Kidney (tissue), 22 donors: ENCODE measurements at places on chromosomes 6 and 20. TPM values are rescaled to one million over a fixed set of nuclear protein-coding genes. Genes with fewer than 3 reads are reported as not detected.

DNA sequence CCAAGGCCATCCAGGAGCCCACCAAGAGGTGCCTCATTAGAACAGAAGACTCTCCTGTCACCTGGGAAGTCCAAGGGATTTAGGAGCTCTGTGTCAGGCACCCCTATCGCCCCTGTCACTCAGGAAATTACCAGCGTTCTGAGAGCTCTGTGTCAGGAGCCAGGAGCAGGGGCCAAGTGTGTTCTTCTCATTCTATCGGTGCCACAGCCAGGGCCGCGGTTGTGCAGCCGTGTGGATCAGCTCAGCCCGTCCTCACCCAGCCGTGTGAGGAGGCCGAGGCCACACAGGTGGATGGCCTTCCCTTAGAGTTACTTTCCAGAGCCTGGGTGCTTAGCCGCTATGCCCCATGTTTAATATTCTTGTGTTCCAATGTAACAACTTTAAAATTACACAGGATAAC lies 9.8 kb downstream of the MTG2 start:
- H3K27me3 ChIP-seq = no peaks in the 10 kb centered on the region
- H3K36me3 ChIP-seq = peaks cover 2% of the 10 kb centered on the region
- H3K4me3 ChIP-seq = no peak overlapping the region
- H3K4me1 ChIP-seq = no peaks in the 10 kb centered on the region

GRCh38 chr20:58239216-58239615 lies 10.8 kb upstream of the ANKRD60 start:
- no peak overlapping the region for H3K4me3 ChIP-seq
- no peak for DNase-seq
- no peaks in the 10 kb centered on the region for H3K27me3 ChIP-seq
- no peak overlapping the region for H3K27ac ChIP-seq
- H3K36me3 ChIP-seq = peaks cover 8% of the 10 kb centered on the region
- H3K4me1 ChIP-seq = peaks cover 3% of the 10 kb centered on the region

DNA sequence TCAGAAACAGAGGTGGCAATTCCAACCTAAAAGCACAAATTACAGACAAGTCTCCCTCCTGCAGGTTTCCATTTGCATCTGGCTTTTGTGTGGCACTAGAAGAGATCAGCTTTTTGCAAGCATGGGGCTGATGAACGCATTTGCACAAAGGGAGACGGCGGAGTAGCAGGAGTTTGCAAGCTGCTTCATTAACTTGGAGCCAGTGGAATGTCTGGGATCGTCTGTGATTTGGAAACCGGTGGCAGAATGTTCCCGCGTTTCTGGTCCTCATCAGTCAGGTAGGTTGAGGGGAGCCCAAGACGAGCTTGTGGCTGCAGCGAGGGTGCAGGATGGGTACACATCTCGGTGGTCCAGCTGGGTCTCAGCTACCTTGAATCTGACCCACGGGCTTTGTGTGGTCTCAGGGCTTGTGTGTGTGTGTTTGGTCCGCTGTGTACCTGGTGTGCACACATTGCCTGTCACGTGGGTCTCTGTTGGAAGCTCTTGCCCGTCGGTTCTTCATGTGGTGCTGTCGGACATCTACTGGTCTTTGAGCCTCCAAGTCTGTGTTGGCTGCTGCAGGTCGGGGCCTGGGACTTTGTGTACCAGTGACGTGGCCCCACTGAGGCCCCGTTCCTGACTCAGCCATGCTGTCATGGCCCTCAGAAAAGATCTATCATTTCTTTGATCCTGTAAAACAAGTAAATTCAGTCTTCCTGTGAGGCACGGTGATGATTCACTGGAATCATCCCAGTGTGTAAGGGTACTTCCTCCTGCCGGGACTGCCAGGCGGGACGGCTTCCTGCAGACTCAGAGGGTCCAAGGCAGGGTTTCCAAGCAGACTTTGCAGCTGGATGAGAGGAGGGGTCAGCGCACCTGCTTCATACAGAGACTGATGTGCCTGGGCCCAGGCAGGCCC lies 12.4 kb upstream of the MYT1 start:
- H3K27me3 ChIP-seq = no peaks in the 10 kb centered on the region
- H3K4me1 ChIP-seq = no peaks in the 10 kb centered on the region
- no peak for DNase-seq
- no peak overlapping the region for H3K4me3 ChIP-seq
- H3K36me3 ChIP-seq = no peaks in the 10 kb centered on the region

GRCh38 chr6:115971785-115972184 lies 88.9 kb downstream of the FRK start:
- H3K27me3 ChIP-seq = no peaks in the 10 kb centered on the region
- no peak overlapping the region for H3K4me3 ChIP-seq
- no peaks in the 10 kb centered on the region for H3K4me1 ChIP-seq
- peaks cover 3% of the 10 kb centered on the region for H3K36me3 ChIP-seq
- H3K27ac ChIP-seq = no peak overlapping the region

- H3K36me3 ChIP-seq = no peaks in the 10 kb centered on the region
- H3K4me1 ChIP-seq = peaks cover 7% of the 10 kb centered on the region
- H3K27ac ChIP-seq = no peak overlapping the region
- H3K4me3 ChIP-seq = no peak overlapping the region
- H3K27me3 ChIP-seq = no peaks in the 10 kb centered on the region
- peak; percentile 47 for DNase-seq
Observed at GRCh38 chr6:161413355-161413771, 139.5 kb upstream of the AGPAT4 start.

Gene MYB
- not detected for polyA plus RNA-seq

DNA sequence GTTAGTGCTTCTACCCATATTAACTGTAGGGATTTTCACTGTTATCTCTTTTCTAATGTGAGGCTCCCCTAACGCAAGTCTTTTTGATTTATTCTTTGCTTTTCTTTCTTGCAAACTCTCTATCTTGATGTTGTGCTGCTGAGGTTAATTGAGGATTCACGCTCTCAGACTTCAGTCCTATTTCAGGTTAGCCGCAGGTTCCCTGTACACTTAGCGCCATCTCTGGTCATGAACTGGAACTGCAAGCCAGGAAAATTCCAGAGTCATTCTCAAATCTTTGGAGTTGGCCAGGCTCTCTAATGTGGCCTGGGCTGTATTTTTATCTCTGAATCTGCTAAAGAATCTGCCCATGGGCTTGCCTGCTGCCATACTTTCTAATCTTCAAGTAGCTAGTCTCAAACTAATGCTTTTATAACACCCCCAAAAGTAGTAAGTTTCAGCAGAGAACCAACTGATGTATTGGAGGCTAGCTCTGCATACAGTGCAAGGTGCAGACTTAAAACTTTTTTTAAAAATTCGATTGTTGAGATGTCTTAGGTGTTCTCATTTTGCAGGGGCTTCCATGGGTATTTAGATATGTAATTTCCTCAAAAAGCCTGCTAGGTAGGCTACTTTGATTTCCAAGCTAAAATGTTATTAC lies 91.1 kb upstream of the OPRM1 start:
- no peak overlapping the region for H3K4me3 ChIP-seq
- H3K36me3 ChIP-seq = no peaks in the 10 kb centered on the region
- H3K4me1 ChIP-seq = no peaks in the 10 kb centered on the region

DNA sequence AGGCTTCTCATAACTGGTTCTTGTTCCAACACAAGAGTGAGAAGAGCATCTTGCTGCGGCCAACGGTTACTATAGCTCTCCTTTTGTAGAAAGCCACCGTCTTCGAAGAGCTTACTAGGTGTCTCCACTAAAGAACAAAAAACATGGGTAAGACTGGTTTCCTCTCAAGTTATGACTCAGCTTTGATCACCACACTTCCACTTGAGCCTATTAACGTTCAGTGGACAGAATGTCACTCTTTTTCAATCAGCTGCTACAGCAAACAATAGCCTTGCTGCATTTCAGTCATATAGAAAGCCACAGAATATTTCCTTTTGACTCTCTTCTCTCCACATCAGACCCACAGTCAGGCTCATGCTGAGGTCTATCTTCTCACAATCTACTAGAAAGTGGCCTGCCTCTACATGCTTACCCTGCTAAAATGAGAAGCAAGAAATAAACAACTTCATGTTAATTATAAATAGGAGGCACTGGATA lies 243.5 kb upstream of the PREP start:
- no peaks in the 10 kb centered on the region for H3K4me1 ChIP-seq
- no peaks in the 10 kb centered on the region for H3K27me3 ChIP-seq
- no peak overlapping the region for H3K27ac ChIP-seq
- DNase-seq = no peak

Gene CRISP3
- not detected for polyA plus RNA-seq

Gene BPI
- 1.5 TPM for polyA plus RNA-seq

Gene FLRT3
- 14.2 TPM for polyA plus RNA-seq

Gene SLC17A9
- polyA plus RNA-seq = 2.0 TPM

- no peak within 1 kb of the TSS for H3K4me3 ChIP-seq
- H3K36me3 ChIP-seq = no peaks in the 10 kb centered on the region
- no peaks in the 10 kb centered on the region for H3K4me1 ChIP-seq
- no peak within 1 kb of the TSS for H3K27ac ChIP-seq
Observed at GRCh38 chr20:58852543-58853271, at the start of gene GNAS. GNAS (plus strand) TSS chr20:58852716.

Gene ATP6V1G2
- 6.0 TPM for polyA plus RNA-seq

- no peaks in the 10 kb centered on the region for H3K27me3 ChIP-seq
- no peak for DNase-seq
- no peaks in the 10 kb centered on the region for H3K4me1 ChIP-seq
- H3K27ac ChIP-seq = no peak overlapping the region
Observed at GRCh38 chr6:107869871-107870270, 45.8 kb upstream of the SCML4 start.

Gene THEMIS
- polyA plus RNA-seq = not detected

DNA sequence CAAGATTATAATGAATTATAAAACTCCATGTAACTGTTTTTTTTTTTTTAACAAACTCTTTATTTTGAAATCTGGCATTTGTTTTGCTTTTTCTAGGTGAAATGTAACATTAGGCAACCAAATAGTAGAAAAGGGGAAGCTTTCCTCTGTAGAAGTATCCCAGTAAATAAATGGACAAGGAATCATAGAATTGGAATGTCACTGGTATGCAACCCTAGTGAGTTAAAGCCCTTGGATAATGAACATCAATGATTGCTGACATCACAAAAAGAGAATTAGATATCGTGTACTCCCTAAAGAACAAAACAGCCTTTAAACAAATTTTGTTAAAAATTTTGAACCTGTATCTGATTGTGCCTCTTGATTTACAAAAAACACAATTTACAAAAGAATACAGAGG lies 93.9 kb upstream of the OGFRL1 start:
- H3K4me3 ChIP-seq = no peak overlapping the region
- H3K36me3 ChIP-seq = no peaks in the 10 kb centered on the region
- DNase-seq = no peak
- no peaks in the 10 kb centered on the region for H3K4me1 ChIP-seq

Gene HDGFL1
- polyA plus RNA-seq = not detected

DNA sequence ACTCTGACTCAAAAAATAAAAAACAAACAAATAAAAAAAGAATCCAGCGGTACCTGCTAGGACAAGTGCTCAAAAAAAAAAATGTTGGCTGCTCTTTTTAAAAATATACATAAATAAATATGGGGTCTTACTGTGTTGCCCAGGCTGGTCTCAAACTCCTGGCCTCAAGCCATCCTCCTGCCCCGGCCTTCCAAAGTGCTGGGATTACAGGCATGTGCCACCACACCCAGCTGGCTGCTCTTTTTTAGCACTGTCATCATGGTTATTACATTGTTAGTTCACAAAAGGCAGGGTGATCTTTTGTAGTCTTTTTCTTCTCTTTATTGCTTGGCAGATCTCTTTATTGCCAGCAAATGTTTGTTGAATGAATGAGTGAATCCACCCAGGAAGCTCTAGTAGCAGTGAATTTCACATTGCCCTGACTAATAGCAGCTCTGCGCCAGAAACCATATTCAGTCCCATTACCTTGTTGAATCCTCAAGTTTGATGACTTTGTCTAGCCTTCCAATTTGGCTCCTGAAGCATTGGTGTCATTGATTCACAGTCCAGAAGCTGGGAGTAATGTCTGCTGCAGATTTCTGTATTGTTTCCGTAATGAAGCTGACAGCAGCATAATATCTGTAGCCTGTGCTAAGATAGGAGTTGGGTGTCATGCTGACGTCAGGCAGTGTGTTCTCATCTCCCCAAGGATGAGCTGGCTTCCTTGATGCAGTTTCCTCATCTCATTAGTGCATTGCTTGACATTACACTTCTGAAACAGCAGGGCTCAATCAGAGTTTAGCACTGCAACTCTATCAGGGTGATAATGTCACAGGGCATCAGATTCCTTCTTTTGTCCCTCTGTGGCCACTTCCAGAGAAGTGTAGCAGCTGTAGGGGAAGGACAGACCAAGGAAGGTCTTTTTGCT lies 84.9 kb upstream of the TGM3 start:
- DNase-seq = no peak
- no peak overlapping the region for H3K27ac ChIP-seq
- H3K36me3 ChIP-seq = no peaks in the 10 kb centered on the region
- no peaks in the 10 kb centered on the region for H3K27me3 ChIP-seq
- H3K4me3 ChIP-seq = no peak overlapping the region

- no peak overlapping the region for H3K27ac ChIP-seq
- DNase-seq = no peak
Observed at GRCh38 chr6:157258878-157259277, 64.4 kb downstream of the TMEM242 start.

Gene NOTCH4
- polyA plus RNA-seq = 22.5 TPM

GRCh38 chr6:170057034-170057734 lies 233.7 kb downstream of the DLL1 start:
- no peaks in the 10 kb centered on the region for H3K27me3 ChIP-seq
- no peak overlapping the region for H3K4me3 ChIP-seq
- no peak overlapping the region for H3K27ac ChIP-seq
- no peaks in the 10 kb centered on the region for H3K4me1 ChIP-seq
- no peaks in the 10 kb centered on the region for H3K36me3 ChIP-seq

DNA sequence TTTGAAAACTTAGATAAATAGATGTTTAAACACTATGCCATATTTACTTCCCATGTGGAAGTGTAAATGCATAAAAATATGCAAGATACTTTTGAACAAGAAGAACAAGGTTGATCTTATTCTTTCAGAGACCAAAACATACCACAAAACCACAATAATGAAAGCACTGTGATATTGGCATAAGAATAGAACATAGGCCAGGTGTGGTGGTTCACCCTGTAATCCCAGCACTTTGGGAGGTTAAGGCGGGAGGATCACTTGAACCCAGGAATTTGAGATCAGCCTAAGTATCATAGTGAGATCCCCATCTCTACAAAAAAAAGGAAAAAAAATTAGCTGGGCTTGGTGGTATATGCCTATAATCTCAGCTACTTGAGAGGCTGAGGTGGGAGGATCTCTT lies 66.5 kb downstream of the KCNS1 start:
- no peaks in the 10 kb centered on the region for H3K27me3 ChIP-seq
- H3K4me1 ChIP-seq = no peaks in the 10 kb centered on the region
- H3K27ac ChIP-seq = no peak overlapping the region
- H3K4me3 ChIP-seq = no peak overlapping the region
- no peak for DNase-seq
- H3K36me3 ChIP-seq = no peaks in the 10 kb centered on the region

Gene MYBL2
- not detected for polyA plus RNA-seq
